ENCODE measurements at places on chromosomes 3 and 15.

DNA sequence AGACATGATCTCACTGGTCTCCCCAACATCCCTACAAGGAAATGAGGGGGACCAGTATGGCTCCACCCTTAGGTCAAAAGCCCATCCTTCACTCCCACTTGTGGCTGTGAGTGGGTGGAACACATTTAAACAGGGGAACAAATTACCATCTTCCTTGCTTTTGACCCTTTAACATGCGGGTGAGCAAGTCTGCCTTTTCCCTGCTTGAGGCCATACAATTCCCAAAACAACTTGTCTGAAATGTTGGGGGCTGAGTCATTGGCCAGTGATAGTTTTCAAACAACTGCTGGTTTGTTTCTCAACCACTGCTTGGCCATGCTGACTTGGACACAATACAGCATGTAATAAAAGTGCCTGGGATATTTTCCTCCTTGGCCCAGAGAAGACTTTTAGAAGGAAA is 39.6 kb downstream of the COL8A1 start:
- no peak for DNase-seq

DNA sequence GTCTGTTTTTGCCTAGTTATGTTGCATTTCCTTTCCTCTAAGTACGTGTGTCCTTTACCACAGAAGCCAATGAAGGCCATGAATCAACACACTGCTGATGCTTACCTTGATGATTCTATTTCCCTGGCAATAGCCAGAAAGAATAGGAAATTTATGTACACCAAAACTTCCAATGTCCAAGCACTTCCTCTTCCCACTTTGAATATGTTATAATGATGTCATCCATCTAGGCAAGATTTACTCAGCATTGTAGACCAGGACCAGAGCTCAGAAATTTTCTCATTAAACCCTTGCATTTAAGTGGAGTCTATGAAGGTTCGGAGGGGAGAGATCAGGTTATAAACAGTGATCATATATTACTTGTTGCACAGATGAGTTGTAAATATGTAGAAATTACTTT is 126.0 kb downstream of the THRB start:
- DNase-seq, result no peak

DNA sequence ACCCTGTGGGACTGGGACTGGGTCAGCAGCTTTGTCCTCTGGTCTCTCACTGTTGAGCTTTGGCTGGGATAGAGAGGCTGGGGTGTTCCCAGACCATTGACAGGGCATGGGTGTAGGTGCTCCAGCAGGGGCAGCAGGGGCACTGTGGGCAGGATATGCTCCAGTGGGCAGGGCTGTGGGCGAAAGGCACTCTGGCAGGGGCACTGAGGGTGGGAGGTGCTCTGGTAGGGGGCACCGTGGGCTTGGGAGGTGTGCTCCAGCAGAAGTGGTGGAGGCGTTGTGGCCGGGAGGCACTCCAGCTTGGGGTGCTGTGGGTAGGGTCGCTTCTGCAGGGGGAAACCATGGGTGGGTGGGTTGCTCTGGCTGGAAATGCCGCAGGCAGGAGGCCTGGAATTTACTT is 62.1 kb downstream of the LRRC49 start:
- DNase-seq, result no peak

GRCh38 chr3:3082234-3082924 is 27.8 kb downstream of the IL5RA start:
- DNase-seq, result no peak

- no peak for DNase-seq
These were observed 13.1 kb downstream of the GABRR3 start for GRCh38 chr3:98021830-98022560.

- peak; percentile 99 for DNase-seq
These were observed 10.9 kb downstream of the SEMA7A start for GRCh38 chr15:74422652-74423430.

- DNase-seq, result no peak
These were observed 226.0 kb upstream of the NDN start for GRCh38 chr15:23913081-23913480.

GRCh38 chr15:48533982-48534381 is 111.5 kb downstream of the FBN1 start:
- DNase-seq, result no peak
